ENCODE measurements at places on chromosomes 11 and 22.

GRCh38 chr22:46287873-46288751 is 8.6 kb upstream of the GTSE1 start:
- no peak for DNase-seq

DNA sequence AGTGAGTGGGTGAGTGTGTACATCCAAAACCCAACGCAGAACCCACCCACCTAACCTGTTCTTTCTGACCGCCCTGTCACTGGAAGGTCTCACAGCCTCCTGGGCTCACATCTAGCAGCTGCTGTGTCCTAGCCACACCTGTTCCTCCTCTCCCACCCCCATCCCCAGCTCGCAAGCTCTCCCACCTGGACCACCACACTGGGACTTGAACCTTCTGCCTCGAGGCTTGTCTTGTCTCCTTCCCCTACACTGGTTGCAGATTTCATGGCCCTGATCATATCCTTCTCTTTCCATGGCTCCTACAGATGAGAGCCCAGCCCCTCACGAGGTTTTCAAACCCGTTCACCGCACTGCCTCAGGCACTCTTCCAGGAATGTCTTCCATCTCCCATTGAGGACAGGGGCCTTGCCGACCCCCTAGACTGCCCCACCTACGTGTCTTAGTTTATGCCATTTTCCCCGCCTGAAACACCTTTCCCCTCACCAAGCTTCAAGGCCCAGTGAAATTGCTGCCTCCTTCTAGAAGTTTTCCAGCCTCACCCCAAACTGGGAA is 6.7 kb downstream of the IFITM10 start:
- DNase-seq, result no peak

DNA sequence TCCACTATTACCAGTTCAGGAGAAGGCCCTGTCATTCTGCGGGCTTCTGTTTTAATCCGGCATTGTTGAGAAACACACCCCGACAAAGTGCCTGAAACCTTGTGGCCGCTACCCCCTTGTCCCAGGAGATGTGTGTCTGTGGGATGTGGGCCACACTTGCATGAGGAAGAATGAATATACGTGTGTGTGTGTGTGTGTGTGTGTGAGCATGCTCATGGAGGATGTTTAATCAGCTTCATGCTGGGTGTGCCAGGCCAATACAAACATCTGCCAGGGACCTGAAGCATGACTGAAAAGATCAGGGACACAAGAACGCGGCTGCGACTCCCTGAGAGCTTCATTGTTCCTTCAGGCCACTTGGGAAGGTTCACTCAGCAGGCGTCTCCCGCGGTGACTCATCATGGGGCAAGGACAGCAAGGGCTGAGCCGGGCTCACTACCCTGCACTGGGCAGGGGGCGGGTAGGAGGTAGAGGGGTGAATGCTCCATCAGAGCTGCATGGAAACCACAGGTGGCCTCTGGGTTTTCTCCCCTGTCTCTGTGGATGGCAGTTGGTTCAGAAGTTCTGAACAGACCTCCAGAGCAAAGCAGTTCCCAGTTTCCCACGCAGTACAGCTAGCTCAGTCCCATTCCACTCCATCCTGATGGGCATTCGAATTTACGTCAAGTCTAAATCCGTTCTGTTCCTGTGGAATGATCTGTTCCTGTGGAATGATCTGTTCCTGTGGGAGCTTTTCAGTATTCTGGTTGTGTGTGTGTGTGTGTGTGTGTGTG is 7.0 kb upstream of the MALAT1 start:
- peak; percentile 94 for DNase-seq

DNA sequence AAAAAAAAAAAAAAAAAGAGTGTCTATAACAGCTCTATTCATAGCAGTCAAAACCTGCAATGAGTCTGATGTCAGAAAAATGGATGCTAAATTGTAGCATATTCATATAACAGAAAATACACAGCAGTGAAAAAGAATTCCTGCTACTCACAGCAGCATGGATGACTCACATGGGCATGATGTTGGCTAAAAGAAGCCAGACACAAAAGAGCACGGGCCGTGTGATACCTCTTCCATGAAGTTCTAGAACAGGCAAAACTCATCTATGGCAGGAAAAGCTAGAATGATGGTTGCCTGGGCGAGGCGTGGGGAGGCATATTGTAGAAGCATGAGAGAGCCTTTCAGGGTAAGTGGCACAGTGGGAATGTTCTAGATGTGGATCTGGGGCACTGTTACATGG is 18.9 kb downstream of the PLAAT3 start:
- DNase-seq, result no peak

GRCh38 chr22:16563555-16564520 is 28.8 kb downstream of the CCT8L2 start:
- DNase-seq, result no peak

DNA sequence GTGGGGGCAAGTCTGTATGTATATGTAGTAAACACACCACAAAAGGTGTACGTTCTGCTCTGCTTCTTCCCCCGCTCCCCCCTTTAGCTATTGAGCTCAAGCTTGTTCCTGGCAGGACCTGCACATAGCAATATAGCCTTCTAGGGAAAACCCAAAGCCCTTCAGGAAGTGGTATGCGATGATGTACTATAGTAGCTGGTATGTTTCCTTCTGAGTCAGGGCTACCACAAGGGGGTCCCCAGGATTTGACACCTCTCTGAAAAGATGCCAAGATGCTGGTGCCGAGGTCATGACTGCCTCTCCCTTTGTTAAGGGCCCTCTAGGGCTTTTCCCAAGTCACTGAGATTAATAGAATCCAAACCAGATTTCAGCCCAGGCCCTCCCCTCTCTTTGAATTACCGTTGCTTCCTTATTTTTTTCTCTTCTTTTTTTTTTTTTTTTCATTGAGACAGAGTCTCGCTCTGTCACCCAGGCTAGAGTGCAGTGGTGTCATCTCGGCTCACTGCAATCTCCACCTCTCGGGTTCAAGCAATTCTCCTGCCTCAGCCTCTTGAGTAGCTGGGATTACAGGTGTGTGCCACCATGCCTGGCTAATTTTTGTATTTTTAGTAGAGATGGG is 268.4 kb downstream of the ETS1 start:
- no peak for DNase-seq

GRCh38 chr11:117313091-117313490 is 3.0 kb downstream of the BACE1 start:
- no peak for DNase-seq

GRCh38 chr22:44839061-44839460 is 86.7 kb downstream of the ARHGAP8 start:
- DNase-seq, result no peak

DNA sequence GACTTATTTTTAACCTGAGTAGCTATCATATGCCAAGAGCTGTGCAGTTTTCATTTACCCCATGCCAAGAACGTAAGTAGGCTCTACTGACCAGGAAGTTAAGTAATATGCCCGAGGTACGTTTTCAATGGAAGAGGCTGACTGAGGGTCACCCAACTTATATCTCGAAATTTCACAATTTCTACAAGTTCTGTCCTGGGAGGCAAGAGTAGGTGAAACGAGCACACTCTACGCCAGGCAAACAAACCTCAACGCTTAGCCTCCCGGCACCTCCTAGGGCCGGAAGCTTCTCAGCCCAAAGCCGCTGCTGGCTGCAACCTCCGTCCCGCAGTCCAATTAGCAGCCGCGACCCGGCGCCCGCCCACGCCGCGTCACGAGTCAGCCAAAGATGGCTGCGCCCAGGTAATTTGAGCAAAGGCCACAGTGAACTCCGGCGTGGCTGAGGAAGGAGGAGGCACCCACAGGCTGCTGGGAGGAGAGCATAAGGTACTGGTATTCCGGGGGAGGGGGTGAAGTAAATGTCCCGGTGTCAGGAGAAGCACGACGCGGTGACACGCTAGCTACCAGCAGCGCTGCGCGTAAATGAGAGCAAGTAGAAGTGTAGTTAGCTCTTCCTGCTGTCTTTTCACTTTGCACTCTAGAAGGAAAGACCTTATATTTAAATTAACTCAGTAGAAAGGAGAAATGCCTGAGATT is at the start of gene TMEM126A:
TMEM126A (plus strand) TSS at position 364 of the 696 bp plus-strand sequence. CDS start 2,289 bp downstream, outside the sequence.
- no peak for DNase-seq

DNA sequence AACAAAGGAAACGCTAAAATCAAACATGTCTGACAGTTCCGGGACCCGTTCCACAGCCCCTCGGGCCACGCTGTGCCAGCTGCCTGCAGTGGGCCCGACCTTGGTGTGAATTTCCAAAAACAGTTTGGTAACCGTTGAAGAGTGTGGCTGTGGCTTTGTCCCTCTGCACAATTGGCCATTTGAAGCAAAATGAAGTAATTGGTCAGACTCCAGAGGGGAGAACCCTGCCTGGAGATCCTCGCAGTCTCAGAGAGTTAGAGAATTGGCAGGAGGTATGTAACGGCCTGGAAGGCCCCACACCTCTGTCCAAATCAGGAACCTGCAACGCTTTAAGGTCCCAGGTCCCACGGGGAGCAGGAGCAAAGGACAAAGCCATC is 26.3 kb downstream of the TRMU start:
- no peak for DNase-seq

GRCh38 chr11:62792202-62792575 is 383 bp upstream of the TMEM223 start:
- DNase-seq, result no peak

- DNase-seq, result no peak
Measured at GRCh38 chr22:36048911-36049677, 20.5 kb upstream of the RBFOX2 start.

GRCh38 chr11:41878095-41878494 is 418.6 kb upstream of the LRRC4C start:
- DNase-seq, result peak; percentile 55

- no peak for DNase-seq
Measured at GRCh38 chr22:40345271-40345670, 1.0 kb upstream of the ADSL start.

GRCh38 chr11:28038775-28039174 is 69.2 kb downstream of the KIF18A start:
- no peak for DNase-seq

- DNase-seq, result no peak
Measured at GRCh38 chr22:29838599-29838956, 504 bp upstream of the ASCC2 start.

DNA sequence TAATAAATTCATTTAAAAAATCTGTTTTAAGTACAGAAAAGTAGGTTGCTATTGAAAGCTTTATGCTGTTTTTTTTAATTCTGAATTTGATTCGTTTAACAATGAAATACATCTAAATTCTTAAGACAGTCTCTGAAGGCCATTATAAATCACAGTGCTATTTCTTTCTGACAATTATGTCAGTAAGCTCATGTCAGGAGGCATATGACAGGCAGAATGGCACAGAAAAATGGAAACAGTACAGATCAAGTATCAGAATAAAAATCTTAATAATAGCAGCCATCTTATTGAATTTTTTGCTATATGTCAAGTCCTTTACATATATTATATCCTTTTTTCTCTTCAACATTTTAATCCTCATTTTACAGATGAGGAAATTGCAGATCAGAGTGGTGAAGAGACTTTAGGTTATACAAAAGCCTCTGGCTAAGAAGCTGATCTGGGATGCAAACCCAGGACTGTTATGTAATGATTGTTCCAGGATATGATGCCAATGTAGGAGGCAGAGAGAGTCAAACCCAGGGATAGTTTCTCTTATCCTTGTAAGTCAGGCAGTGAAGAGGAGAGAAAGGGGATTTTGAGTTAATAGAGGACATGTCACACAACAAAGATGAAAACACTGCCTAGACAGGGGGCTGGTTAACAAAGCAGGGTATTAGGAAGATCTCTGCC is 283.1 kb upstream of the CCDC90B start:
- no peak for DNase-seq

DNA sequence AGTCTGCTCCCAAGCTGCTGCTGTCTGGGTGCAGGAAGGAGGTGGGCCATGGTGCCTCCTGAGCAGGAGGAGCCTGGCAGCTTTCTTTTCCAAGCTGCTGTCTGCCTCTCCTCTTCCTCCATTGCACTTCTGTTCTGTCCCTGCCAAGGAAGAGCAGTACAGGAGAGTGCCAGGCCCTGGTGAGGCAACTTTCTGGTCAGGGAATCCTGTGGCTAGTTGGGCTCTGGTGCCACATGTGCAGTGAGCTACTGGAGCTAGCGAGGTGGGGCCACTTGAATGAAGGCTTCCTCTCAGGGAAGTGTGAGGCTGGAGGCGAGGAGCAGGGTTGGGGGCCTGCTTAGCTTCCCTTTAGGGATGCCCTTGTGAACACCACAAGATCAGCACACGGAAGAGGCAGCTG is 90.0 kb downstream of the TSPAN18 start:
- DNase-seq, result no peak

DNA sequence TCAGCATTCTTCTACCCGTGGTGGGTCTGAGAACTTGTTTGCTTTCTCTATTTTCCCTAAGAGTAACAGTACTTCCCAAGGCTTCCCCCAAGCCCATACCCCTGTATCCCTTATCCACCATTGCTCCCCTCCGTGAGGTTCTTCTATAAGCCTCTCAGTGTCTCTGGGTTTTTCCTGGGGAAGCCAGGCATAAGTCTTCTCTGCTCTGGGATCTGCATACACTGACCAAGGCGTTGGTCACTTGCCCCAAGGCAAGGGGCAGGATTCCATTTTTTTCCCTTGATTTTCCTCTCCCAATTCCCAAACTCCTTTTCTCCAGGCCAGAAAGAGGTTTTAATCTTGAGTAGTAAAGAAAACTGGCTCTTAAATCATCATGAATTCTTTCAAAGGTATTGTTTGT is 27.2 kb upstream of the NCAM1 start:
- no peak for DNase-seq

GRCh38 chr11:71843858-71844257 is 10.9 kb downstream of the DEFB108B start:
- DNase-seq, result no peak

DNA sequence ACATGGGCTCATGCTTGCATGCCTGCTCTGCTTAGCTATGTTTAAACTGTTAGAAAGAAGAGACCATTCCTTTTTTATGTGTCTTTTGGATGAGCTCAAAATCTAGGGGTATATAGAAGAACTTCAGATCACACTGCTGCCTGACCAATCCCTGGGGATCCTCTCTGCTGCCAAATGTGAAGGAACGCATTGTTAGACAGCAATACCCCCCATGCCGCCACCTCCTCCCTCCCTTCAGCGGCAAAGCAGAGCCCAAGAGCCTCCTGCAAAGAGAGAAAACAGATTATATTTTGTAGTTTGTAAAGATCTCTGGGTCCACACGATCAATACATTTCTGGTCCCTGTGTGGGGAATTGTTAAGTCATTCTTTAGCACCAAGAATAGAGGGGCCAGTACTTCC is 677.6 kb downstream of the NTM start:
- DNase-seq, result no peak

DNA sequence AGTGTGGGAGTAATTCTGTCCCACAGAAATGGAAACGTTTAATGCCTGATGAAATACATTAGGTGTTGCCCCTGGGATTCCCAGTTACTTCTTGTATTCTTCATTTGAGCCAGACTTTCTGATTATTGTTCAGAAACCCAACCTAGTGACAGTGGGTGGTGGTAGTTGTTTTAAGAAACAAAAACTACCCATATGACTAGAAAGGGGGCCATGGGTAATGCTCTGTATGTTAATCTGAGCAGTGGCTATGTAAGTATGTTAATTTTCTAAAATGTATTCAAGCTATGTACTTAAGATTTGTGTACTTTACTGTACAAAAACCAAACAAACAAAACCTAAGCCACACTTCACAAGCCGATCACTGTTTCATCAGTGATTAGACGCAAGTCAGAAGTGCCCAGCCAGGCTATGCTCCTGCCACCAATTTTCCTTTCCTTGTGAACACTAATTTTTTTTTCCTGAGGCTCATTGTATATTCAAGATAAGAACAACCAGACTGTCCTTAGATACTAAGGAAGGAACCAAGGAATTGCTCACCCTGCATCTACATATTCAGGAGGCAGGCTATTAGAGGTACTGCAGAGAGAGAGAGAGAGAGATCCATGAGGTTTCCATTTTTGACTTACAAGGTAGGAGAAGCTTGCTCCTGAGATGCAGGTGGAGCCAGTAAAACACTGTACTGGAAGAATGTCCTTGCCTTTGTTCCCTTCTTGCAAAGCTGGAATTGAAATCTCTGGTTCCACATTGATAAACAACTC is 122.7 kb downstream of the DBX1 start:
- DNase-seq, result no peak

Measured in GM04504 (cell line).